Stimulated activated CD8-positive, alpha-beta memory T cell treated with anti-CD3 and anti-CD28 coated beads, Interleukin-4, amount 100 ng/mL, for 24 hours (primary cell): ENCODE measurements at places on chromosomes 3 and 15.

- DNase-seq = no peak
These were observed 114.8 kb upstream of the RARB start for GRCh38 chr3:25313286-25313685.

DNA sequence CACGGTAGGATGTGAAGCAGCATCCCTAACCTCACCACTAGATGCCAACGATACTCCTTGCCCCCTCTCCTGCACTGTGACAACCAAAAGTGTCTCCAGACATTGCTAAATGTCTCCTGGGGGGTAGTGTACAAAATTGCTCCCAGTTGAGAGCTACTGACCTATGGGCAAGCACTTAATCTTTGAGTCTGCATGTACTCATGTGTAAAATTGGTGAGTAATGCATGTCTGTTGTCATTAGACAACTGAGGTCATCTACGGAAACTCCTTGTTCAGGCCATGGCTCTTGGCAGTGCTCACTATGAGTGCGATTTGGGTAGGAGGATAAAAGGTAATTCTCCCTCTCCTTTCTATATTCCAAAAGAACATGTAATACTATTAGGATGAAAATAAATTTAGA is 29.2 kb downstream of the PDHB start:
- DNase-seq = no peak

- DNase-seq = no peak
These were observed 94.1 kb downstream of the MYH15 start for GRCh38 chr3:108416111-108416869.

DNA sequence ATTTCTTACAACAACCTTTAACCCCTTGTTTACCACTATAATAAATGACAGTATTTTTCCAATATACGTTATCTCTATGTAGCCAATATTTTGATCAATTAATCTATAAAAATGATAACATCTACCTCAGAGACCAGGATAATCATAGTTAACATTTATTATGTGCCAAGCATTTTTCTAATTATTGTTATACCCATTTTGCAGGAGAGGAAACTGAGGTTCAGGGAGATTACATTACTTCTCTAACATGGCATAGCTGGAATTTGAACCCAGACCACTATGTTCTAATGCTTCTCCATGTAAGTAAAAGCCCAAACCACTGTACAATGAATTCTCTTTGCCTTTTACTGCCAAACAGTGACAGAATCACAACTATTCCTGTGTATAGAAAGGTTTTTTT is 113.4 kb upstream of the PFN2 start:
- no peak for DNase-seq

DNA sequence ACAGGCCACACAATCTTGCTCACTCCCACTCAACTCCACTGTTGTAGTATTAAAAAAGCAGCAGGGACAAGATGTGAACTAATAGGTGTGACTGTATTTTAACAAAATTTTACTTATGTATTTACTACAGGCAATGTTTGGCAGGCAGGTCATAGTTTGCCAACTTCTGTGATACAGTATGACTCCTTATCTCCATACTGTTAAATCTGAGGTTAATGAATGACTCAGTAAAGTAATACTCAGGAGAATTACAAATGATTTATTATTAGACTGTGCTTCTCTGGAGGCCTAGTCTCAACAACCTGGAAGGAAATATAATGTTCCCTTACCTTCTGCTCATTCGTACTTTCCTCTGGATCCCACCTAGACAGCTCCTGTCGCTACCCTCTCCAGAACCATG is 258.6 kb upstream of the KCNMB2 start:
- no peak for DNase-seq

DNA sequence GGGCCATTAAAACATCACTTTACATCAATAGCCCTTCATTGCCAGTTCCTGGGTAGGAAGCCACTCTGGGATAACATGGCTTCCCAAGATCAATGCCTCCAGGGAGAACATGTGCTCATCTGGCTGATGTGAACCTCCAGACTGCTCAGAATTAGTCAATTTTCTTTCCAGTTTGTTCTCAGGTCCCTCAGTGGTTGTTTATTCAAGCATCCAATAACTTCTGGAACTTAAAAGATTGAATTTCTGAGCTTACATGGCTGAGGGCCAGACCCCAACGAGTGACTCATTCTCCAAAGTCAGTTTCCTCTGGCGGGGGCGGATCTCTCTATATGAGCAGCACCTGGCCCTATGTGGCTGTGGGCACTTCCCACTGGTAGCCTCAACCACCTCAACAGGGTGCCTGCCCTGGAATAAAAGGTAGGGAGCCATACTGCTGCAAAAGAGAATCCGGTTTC is 34.0 kb downstream of the LYZL4 start:
- DNase-seq = peak; percentile 32

- no peak for DNase-seq
These were observed 21.1 kb upstream of the IP6K2 start for GRCh38 chr3:48738144-48738536.

GRCh38 chr15:38991126-38991525 is 426.5 kb upstream of the RASGRP1 start:
- DNase-seq = no peak

GRCh38 chr15:37764733-37765191 is 169.7 kb upstream of the TMCO5A start:
- no peak for DNase-seq

DNA sequence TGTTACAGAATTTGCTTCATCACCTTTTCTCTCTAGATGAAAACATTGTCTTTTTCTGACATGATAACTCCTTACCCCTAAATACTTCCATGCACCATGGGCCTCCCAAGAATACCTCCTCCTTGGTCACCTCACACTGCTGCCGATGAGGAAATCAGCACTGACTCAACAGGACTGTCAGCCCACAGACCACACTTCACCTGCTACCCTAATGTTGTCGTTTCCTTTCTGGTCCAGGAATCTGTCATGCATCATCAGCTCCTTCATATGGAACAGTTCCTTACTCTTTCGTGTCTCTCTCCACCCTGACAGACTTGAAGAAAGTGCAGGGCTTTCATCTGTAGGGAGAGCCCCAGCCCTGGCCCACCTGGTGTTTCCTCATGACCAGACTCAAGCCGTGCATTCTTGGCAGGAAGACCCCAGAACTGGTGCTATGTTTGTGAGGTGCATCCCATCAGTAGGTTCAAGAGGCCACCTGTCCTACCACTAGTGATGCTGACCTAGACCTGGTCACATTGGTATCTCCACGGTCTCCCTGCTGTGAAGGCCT is 41.1 kb upstream of the PLXNA1 start:
- DNase-seq = no peak

DNA sequence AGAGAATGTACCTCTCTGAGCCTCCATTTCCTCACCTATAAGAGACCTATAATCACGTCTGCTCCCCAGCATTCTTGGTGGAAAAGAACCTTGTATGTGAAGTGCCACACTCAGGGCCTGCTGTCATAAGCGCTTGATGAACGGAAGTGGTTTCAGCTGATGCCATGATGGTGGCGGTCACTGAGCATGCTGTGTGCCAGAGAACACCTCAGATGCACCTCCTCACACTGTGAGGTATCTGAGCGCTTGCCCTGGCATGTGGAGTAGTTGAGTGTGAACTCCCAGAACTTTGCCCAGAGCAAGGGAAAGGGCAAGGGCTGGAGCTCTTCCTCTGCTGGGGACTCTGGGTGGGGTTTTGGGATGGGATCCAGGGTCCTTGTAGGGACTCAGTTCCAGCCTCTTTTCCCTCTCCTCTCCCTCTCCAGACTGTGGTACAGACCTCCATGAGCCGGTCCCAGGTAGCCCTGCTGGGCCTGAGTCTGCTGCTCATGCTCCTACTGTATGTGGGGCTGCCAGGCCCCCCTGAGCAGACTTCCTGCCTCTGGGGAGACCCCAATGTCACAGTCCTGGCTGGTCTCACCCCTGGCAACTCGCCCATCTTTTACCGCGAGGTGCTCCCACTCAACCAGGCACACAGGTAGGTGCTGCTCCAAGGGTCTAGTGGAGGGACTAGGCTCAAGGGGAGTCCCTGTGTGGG is 2.7 kb downstream of the ABHD14A start:
- DNase-seq = no peak

- DNase-seq = no peak
These were observed 293.6 kb downstream of the FGF12 start for GRCh38 chr3:192433704-192434103.

DNA sequence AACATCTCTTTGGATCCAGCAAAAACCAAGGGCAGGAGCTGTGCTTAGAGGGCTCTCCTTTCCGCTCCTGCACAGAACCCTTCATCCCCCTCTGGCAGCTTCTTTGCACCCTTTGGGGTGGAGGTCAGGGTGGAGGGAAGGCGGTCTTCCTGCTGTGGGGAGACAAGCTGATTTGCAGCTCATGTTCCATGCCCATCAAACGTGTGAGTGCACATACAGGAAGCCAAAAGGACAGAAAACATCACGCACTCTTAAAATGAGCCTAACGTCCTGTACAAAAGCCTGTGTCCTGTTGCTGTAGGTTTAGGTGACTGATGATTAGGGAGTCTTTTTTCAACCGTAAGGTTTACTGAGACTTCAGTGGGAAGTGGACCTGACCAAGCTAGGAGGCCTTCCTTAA is 195.2 kb downstream of the PLCL2 start:
- no peak for DNase-seq

GRCh38 chr3:36871379-36872126 is 73.3 kb downstream of the TRANK1 start:
- no peak for DNase-seq

- DNase-seq = no peak
These were observed 9.1 kb upstream of the AVEN start for GRCh38 chr15:34047893-34048775.

DNA sequence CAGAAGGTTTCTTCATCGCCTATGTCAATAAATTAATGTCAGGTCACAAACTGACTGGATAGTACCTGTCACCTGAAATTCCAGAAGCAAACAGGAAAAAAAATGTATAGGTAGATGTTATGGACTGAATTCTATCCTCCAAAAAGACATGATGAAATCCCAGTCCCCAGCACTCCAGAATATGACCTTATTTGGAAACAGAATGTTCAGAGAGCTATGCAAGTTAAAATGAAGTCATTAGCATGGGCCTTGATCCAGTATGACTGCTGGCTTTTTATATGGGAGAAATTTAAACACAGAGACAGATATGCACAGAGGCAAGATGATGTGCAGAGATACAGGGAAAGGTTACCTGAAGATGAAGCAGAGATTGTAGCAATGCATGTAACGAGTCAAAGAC is 953.4 kb downstream of the ZPLD1 start:
- no peak for DNase-seq

- DNase-seq = no peak
These were observed 3.3 kb downstream of the LIPH start for GRCh38 chr3:185549122-185549521.

GRCh38 chr3:183912895-183913579 is 28.4 kb upstream of the PARL start:
- DNase-seq = no peak

DNA sequence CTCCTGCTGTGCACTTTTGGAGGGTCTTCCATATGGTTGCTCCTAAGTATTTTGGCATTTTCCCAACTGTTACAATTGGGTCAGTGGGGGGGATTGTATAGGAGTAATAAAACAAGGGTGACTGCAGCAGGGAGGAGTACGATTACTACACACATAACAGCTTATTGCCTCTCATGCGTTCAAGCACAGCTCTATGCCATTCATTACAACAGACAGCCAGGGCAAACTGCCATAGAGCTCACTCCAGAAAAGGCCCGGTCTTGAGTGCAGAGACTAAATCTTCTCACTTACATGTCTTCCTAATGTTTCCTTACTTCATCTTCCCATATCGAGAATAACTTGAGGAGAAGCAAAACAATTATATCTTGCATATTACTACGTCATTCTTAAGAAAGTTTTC is 1.4 kb upstream of the CHMP2B start:
- DNase-seq = no peak

GRCh38 chr15:59996298-59997041 is 7.6 kb upstream of the FOXB1 start:
- no peak for DNase-seq

- no peak for DNase-seq
These were observed 7.5 kb downstream of the RFX7 start for GRCh38 chr15:56236197-56236596.

DNA sequence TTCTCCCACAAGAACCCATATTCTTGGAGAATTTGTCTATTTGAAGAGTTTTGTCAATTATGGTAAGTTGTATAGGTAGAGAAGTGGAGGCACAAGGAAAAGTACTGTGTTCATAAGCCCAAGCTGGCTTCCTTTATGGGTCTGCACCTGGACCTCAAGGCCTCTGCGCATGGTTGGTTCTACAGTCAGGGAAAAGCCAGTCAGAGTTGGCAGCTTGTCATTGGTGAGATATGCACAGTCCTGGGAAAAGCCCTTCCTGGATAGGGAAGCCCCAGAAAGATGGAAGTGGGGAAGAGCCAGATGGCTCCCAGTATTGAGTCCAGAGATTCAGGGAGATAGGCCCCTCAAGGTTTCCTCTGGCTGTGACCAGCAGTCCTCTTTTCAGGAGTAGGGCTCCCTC is 15.8 kb downstream of the BOC start:
- DNase-seq = no peak

- no peak for DNase-seq
These were observed 507.9 kb upstream of the TPRG1 start for GRCh38 chr3:188663839-188664238.

DNA sequence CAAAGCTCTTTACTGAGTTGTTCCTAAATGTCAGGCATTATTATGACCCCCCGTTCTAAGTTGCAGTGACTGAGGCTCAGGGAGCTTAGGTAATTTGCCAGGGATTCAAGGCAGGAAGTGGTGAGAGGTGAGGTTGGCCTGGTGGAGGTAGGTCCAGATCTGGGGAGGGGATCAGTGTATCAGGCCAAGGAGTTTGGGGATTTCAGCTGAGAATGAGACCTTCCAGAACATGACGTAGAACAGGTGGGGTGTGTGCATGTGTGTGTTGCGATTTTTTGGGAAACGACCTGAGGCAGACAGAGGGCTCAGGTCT is 41.1 kb upstream of the MRPS22 start:
- no peak for DNase-seq

DNA sequence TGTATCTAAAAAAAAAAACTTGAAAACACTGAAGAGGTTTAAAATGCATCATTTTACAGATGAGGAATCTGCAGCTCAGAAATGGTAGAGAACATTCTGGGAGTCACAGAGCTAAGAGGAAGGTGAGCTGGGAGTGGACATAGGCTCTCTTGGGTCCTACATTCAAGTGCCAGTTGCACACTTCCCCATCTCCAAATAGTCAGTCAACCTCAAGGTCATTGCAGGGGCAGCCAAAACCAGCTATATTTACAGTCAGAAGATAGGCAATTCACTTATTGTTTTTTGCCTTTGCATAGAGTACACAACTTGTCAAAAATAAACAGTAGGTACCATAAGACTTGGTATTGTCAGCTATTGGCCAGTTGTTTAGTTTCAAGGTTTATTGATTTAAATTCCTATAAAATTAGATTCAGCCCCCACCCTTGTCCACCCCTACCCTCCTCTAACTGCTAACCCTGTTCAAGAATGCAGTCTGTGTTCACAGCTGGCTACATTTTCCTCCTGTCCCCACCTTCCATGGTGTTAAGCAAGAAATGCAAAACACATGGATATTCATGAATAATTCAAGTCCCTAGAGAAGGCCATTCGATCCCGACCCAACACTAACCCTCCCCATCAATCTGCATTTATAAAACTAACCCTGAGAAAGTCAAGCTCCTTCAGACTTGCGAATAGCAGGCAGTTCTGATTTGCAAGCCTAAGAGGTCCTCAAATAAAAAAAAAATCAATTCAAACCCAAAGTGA is 567.0 kb upstream of the MCTP2 start:
- DNase-seq = no peak

GRCh38 chr3:165193366-165194254 is 2.6 kb downstream of the SLITRK3 start:
- no peak for DNase-seq
